ENCODE measurements at places on chromosomes 2 and 18. TPM values are rescaled to one million over a fixed set of nuclear protein-coding genes. Genes with fewer than 3 reads are reported as not detected.

DNA sequence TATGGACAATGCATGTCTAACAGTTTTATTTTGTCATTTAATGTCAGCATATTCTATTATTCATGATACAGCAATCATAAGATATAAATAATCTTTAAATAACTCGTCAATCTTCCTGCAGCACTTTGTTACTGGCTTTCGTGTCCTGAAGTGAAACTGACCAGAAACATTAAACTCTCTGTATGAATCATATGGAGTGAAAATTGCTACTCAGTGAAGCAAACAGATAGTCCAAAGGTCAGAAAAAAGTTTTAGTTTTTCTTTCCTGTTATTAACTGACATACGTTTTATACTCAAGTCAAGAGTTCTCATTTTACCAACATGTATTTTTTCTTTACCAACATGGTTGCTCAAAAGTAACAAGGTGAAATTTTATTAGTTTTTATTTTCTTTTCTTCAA, 106.8 kb upstream of the GALNT5 start:
- DNase-seq = no peak

Gene SPP2
- total RNA-seq = not detected

DNA sequence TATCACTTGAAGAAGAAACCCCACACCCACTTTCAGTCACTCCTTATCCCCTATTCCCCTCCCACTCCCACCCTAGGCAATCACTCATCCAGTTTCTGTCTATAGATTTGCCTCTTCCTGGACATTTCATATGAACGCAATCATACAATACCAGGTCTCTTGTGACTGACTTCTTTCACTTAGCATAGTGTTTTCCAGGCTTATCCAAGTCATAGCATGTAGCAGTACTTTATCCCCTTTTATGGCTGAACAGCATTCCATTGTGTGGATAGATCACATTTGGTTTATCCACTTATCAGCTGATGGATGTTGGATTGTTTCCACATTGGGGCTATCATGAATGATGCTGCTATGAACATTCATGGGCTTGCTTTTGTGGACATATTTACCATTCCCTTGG, 6.6 kb downstream of the CFAP221 start:
- DNase-seq = no peak

DNA sequence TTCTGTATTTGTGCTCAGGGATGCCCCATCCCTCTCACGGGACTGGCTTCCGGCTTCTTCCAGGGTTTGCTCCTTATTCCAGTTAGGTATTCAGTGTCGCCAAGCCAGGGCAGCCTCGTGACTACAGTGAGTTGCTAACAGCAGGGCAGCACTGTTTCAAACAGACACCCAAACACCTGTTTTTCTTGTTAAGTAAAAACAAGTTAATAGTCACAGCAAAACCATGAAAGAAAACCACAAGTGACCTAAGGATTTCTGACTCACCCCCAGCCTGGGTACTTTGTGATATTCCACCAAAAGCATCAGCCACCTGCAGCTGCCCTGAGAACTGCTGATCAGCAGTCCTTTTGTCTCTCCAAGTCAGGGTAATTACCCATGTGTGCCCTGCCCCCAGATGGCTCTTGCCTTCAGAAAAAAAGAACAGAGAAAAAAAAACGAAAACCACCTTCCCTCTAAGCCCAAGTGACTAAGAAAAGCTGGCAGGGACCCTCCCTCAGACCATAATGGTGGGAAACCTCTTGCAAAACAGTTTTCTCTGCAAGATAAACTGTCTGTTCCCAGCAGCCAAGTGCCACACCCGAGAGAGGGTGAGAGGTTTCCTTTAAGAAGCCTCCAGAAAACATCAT, 178.2 kb downstream of the ANAPC1 start:
- DNase-seq = no peak

DNA sequence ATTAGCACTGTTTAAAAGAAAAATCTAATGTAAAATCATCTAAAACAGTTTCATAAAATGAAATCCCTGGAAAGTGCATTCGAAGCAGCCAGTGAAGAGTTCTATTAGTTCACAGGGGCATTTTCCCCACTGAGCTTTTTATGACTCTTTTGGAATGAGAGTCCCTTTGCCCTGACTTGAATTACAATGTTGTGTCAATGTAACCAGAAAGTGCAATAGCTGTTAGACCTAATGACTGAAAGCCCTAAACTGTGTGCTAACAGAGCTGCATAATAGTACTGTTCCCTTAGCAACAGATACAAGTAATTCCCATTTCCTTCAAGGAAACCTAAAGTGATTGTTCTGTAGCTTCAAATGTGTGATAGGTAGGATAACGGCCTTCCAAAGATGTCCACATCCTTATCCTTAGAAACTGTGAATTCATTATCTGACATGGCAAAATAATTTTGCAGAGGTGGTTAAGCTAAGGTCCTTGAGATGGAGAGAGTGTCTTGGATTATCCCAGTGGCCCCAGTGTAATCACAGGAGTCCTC, 134.4 kb downstream of the L3MBTL4 start:
- no peak for DNase-seq

DNA sequence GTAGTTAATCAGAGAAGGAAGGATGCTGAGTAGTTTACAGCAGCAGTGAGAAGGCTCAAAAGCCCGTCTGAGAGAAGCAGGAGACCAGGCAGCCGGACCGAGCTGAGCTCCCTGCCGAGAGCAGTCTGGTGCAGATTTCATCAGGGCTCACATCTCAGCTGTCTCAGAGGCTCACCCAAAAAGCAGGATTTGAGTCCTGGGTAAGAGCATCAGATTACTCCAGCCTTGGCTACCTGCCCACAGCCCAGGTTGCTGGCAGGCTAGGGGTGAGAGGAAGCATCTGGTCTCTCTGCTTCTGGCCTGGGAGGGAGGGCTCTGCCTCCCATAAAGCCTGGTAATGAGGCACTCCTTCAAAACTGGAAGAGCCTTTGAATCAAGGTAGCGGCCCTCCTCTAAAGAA, 140.5 kb downstream of the ST6GAL2 start:
- DNase-seq = no peak

DNA sequence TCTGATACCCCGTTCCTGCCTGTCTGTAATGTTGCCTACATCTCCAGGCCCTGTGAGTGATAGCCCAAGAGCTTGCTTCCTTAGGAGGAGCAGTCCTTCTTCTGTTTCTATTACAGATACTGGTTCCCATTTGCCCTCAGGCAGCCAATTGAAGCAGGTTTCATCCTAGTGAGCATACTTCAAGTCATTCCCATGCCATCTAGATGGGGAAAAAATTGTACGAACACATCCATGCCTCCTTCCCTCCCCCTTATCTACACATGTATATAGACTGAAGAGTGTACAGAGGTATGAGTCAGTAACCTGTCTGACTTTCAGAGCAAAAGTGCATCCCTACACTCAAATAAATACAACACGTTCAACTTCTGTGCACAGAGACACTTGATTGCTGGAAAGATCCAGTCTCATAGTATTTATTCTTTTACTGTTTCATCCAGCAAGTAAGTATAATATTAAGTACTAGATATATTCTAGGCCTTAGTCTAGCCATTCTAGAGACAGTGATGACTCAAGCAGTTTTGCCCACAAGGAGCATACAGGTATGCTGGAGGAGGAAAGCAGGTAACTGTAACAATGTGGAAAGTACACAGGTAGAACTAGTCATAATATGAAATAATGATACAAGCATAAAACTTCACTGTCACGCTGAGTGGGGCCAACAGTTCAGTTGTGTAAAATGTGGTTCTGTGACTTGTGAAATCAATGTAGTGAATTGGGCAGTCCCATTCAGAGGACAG, 153.4 kb downstream of the MGAT5 start:
- DNase-seq = no peak

Measured in ascending aorta (tissue), 2 donors.